Caco-2 (cell line): ENCODE measurements at places on chromosomes 12 and 14.

DNA sequence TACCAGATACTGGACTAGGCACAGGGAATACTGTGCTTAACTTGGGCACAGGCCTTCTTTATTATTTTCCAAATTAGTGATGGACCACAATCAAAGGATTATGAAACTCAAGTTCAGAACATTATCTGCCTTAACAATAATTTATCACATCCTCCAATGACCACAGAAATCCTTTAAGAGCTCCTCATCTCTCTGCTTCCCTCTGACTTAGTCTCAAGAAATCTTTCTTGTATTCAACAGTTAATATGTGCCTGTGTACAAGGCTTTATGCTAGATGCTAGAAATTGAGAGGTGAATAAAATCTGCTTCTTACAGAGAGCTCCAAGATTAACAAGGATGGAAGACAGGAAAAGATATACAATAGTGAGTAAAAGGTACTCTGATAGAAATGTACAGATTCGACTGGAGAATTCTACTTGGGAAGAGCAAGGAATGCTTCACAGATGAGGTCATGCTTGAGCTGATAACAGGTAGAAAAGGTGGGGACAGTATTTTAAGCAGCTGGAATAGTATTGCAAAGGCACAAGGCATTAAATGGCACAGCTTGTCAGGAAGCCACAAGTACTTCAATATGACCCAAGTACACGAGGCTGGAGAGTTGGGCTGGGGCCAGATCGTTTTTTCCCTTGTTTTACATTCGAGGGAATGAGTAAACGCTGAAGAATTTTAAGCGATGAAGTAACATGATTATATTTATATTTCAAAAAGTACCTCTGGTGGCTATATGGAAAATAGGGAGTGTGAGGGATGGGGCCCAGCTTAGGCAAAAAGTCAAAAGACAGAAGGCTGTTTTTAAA lies 55.1 kb upstream of the ARID2 start:
- no peak for DNase-seq

- DNase-seq = no peak
These were observed 22.1 kb downstream of the FGD6 start for GRCh38 chr12:95195122-95195521.

DNA sequence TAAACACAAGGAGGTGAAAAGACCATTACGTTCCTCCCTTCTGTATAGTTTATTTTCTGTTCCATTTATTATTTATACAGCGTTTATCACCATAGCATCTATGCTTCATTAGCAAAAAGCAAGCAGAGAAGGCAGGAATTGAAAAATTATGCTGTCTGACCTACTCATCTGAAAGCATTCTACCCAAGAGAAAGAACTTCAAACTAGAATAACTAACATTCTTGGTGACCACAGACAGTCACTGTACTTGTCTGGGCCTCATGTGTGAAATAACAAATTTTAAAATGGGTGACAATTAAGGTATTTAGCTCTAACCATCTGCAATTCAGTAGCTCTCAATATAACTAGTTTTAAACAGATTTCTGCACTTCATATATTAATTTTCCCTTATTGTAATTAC lies 29.3 kb upstream of the PDE3A start:
- DNase-seq = no peak

- no peak for DNase-seq
These were observed 65.2 kb downstream of the SLC25A47 start for GRCh38 chr14:100388103-100389054.

- no peak for DNase-seq
These were observed 19.3 kb downstream of the CYP46A1 start for GRCh38 chr14:99703381-99703780.

DNA sequence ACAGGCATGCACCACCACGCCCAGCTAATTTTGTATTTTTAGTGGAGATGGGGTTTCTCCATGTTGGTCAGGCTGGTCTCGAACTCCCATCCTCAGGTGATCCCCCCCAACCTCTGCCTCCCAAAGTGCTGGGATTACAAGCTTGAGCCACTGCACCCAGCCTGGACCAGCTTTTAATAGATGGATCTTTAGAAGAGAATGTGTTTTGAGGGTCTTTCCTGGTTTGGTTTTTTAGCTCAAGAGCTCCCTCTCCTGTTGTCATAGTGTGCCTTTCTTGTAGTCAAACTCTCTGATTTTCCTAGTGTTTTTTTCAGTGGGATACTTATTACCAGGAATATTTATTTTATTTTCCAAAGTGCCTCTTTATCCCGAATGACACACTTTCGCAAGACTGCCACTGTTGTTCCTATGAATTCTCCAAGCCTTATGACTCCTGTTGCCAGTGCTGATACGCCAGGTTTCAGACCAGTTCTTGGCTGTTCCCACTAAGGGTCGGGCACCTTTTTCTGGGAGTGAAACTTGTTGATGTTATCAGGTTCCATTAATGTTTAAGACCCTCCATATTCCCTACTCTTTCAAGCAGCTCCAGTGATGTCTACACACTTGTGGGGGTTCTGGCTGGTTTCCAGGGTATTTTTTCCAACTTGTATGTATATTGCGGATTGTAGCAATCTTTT lies 31.5 kb upstream of the LIMA1 start:
- no peak for DNase-seq

DNA sequence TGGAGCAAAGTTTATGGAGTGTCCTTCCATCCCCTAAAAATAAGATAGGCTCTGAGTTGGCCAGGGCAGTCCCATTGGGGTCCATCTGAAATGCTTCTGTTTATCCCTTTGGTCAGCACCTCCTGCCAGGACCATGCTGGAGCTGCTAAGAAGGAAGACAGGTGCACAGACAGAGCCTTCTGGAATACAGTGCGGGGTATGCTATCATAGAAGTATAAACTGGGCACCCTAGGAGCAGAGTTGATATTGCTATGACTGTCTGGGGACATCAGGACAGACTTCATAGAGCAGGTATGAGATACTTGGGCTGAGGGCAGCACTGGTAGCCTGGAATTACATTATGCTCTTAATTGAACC lies 170.4 kb upstream of the HIF1A start:
- DNase-seq = no peak

DNA sequence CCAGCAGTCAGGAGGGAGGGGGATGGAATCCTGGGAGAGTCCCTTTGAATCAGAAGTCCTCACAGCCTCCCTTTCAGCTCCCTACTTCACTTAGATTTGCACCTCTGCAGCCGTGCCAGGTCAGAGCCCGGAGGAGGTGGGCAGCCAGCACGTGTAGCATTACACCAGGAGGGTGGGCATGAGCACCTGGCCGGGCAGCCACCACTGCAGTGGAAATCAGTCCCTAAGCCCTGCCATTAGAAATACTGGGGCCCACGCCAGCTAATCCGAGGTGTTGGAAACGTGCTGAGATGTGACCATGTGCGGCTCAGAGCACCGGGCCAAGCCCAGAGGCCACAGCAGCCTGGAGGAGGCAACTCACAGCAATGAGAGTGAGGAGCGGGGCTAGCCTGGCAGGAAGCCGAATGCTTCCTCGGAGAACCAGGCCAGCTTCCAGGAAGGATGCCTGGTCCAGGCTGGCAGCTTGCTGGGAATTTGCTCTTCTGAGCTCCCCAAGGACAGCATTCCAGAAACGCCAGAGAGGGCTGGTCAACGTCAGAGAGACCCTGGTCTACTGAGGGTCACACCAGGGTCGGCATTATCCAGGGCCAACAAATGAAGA lies 9.4 kb upstream of the CACNA2D4 start:
- no peak for DNase-seq

- DNase-seq = no peak
These were observed 505 bp downstream of the BCL2L2 start for GRCh38 chr14:23307146-23307530.

GRCh38 chr12:125434936-125435443 lies 369.8 kb downstream of the AACS start:
- DNase-seq = no peak

DNA sequence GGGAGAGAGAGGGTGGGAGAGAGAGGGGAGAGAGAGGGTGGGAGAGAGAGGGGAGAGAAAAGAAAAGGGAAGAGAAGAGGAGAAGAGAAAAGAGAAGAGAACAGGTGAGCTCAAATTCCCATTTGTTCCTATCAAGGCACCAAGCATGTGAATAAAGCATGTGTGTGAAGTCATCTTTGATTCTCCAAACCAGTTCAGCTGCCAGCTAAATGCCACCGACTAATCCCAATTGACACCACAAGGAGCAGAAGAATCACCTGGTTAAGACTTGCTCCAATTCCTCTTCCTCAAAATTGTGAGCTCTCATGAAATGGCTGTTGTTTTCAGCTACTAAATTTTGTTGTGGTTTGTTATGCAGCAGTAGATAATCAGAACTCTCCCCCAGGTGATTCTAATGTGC lies 188.9 kb downstream of the TMX1 start:
- no peak for DNase-seq

DNA sequence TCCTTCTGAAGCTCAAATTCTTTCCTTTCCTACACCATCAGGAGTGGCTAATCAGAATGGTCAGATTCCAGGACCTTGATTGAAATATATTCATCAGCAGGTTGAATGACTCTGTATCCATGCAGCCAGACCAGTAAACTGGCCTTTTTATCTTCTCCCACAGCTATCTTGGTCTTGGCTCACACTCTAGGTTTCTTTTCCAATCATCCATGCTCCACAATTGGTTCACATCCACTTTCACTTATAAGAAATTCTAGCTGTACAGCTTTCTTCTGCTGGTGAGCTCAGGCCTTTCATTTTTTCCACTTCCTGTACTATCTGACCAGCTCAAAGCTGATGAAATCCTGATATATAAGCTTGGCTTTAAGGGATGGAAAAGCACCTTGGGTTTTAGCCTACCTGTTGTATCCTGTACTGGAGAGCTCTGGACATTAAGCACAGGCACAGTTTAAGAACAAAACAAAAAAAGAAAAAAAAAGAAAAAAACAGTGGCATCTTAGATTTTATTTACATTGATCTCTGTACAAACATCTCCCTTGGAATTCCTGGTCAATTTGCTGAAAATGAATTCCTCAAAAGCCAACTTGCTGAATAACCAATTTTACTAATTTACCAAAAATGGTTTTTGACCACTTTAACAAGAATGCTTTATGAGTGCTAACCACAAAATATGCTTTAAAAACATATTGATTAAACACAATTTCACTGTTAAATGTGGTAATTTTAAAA lies 91.6 kb upstream of the PAWR start:
- DNase-seq = no peak

GRCh38 chr14:94393474-94393873 lies 5.1 kb upstream of the SERPINA1 start:
- no peak for DNase-seq

GRCh38 chr12:24970177-24970576 lies 21.3 kb upstream of the BCAT1 start:
- no peak for DNase-seq

DNA sequence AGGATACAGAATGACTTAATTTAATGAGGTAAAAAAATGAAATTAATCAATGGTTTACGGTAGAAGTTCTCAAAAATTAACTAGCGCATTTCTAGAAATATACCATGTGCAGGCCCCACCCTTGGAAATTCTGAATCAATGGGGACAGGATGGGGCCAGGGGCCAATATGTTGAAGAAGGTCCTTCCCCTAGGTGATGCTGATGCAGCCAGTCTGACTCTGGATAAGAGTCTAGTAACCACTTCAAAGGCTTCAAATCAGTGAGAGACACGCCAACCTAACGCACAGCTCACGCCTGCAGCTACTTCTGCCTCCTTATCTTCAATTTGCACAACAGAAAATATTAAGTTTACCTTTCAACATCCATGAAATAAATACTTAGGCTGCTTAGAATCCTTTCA lies 14.9 kb downstream of the GIT2 start:
- DNase-seq = no peak

- DNase-seq = no peak
These were observed 25.9 kb upstream of the CRIP2 start for GRCh38 chr14:105448706-105449111.

DNA sequence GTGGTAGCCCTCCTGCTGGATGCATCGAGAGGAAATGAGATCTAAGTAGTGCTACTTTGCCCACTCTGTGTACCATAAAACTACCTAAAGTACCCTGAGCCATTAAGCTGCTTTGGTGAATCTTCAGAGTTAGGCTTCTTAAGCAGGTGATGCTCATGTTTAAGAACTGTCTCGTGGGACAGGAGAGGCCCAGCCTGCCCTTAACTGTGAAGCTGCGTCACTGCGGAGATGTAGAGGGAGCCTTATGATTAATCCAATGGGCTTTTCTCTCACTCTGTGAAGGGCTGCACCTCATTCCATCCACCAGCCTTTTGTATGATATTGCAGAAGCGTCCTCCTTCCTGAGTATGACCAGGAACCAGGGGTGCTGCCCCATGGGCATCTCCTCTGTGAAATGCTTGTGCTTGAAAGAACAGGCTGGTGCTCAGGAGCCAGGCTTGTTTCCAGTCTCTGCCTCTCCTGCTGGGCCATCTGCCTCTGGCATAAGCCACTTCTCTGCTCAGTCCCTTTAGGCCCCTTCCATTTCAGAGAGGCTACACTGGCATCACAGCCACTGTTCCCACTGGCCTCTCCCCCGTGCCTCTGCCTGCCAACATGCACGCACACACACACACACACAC lies 6.8 kb upstream of the CCDC177 start:
- DNase-seq = no peak

GRCh38 chr14:73725116-73726024 lies 11.2 kb upstream of the PNMA1 start:
- no peak for DNase-seq

GRCh38 chr14:81127785-81128184 lies 93.0 kb downstream of the GTF2A1 start:
- DNase-seq = no peak

GRCh38 chr14:72169521-72169920 lies 237.3 kb downstream of the RGS6 start:
- DNase-seq = no peak

DNA sequence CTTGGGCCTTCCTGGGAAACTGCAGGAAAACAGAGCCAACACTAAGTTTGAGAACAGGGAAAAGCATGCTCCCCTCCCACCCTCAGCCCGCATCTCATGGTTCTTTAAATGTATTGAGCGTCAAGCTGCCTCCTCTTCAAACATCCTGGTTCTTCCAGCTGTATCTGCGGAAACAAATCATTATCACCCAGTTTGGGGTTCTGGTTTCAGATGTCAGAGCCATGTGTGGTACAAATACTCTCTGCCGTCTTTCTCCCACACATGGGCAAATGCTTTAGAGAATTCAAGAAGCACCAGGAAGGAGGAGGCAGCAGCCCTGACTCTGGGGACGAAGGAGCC lies 29.1 kb downstream of the JDP2 start:
- no peak for DNase-seq

- DNase-seq = no peak
These were observed 2.7 kb upstream of the WASHC3 start for GRCh38 chr12:102064476-102064875.

DNA sequence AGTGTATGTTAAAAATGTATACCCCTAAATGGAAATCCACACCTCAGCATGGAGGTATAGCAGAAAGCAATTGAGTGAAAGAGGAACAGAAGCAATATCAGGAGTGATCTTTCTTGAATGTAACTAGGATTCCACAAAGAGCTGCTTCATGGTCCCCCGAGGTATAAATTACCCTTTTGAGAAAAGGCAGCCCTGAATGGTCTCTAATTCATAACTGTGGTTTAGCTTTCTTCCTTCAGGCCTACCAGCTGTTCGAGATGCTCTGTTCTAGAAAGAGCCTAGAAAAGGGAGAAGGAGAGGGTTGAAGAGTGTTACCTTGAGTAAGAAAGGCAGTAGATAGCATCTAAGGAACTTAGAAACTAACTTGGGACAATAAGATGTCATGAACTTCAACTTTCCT lies 42.9 kb upstream of the CSRNP2 start:
- DNase-seq = no peak
